ENCODE measurements at places on chromosomes 2 and 18. TPM values are rescaled to one million over a fixed set of nuclear protein-coding genes. Genes with fewer than 3 reads are reported as not detected.

CNDP1 gene
- total RNA-seq: 0.33 TPM

DNA sequence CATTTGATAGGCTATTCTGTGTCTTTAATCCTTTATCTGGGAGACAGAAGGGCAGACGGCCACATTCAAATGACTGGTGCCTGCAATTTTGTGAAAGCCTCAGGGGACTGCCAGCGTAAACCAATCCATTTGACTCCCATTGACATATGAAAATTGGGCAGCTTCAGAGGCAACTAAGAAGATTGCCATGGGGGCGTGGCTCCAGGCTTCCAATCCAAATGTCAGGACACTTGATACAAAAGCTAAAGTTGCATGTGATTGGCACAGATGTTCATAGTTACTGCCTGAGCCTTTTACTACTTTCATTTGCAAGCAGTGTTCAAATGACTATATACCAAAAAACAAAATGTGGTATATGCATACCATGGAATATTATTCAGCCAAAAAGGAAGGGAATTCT, 42.0 kb downstream of the SPC25 start:
- no peaks in the 10 kb centered on the region for H3K27me3 ChIP-seq
- no peak for DNase-seq
- no peaks in the 10 kb centered on the region for H3K36me3 ChIP-seq
- no peak overlapping the region for H3K4me3 ChIP-seq
- H3K27ac ChIP-seq: no peak overlapping the region

GRCh38 chr18:5158172-5158571, 38.9 kb downstream of the AKAIN1 start:
- H3K27ac ChIP-seq: no peak overlapping the region
- DNase-seq: no peak
- no peaks in the 10 kb centered on the region for H3K27me3 ChIP-seq
- no peak overlapping the region for H3K4me3 ChIP-seq
- no peaks in the 10 kb centered on the region for H3K4me1 ChIP-seq
- no peaks in the 10 kb centered on the region for H3K36me3 ChIP-seq

DNA sequence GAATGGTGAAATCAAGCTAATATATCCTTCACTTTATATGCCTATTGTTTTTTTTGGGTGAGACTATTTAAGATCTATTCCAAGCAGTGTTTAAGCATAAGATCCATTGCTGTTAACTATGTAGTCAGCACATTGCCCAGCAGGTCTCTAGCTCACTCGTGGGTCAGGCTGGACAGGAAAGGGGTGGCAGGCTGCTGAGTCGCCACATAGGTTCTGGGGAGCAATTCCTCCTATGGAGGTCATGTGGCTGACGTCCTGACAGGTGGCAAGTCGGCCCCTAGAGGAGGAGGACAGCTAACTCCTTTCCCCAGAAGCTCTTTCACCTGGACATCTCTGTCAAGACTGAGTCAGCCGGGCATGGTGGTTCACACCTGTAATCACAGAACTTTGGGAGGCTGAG, 13.9 kb upstream of the RAB31 start:
- H3K27ac ChIP-seq: no peak overlapping the region
- H3K4me3 ChIP-seq: no peak overlapping the region
- DNase-seq: no peak
- H3K4me1 ChIP-seq: no peaks in the 10 kb centered on the region

GRCh38 chr2:119086327-119086726, 72.2 kb downstream of the C1QL2 start:
- H3K36me3 ChIP-seq: no peaks in the 10 kb centered on the region
- H3K27me3 ChIP-seq: no peaks in the 10 kb centered on the region

DNA sequence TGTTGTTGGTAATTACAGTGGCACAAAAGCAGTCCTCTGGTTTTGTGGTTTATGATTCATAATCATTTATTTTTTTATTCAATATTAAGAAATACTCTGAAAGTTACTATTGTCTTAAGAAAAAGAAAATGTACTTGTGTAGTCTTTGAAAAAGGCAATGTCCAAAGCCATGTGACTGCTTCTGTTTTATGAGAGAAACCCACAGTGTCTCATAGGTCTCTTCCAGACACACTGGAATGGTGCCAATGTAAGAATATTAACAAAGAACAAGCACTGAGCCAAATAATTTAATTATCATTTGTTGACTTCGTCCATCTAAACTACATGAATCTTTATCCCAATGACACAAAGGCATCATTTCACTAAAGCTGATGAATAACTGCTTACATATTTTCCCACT, 62.5 kb downstream of the RPRM start:
- DNase-seq: no peak
- no peak overlapping the region for H3K27ac ChIP-seq
- no peaks in the 10 kb centered on the region for H3K27me3 ChIP-seq
- no peak overlapping the region for H3K4me3 ChIP-seq
- no peaks in the 10 kb centered on the region for H3K36me3 ChIP-seq

DNA sequence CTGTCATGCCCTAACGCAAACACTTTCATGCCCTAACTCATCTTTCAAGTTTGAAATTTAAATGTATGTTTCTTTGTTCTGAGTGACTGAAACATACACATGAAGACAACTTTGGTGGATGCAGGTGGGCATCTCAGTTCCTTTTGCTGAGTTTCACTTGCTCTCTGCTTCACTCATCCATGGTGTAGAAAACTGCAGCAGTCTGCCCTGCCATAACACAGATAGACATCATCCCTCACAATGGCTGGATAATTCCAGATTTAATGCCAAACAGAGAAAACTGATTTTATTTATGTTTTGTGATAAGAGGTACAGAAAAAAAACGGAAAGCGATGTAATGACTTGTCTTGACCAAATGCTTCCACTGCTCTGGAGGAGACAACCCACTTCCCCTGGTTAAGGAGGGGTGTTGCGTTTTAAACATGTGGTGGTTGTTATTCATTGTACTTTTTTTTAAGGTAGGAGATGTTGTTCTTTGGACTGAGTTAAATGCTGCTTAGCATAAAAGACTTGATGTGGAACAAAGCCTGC, 70.4 kb downstream of the RHBDD1 start:
- no peaks in the 10 kb centered on the region for H3K36me3 ChIP-seq
- H3K4me3 ChIP-seq: no peak overlapping the region
- no peak overlapping the region for H3K27ac ChIP-seq

DNA sequence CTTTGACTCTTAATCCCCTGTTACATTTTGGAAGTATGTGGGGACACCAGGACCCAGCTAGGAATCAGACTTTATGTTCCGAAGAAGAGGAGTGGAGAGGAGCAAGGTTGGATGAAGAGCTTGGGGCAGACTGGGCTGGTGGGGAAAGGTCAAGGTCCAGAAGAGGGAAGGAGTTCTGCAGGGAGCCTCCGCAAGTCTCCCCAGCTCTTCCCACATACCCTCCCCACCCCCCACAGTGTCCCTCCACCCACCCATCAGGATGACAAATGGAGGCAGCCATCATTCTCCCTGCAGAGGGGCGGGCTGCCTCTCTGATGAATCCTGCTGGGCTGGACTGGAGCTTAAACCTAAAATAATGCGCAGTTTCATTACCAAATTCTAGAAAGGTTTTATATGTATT, 77.2 kb downstream of the ACKR3 start:
- H3K36me3 ChIP-seq: no peaks in the 10 kb centered on the region
- no peak overlapping the region for H3K4me3 ChIP-seq
- H3K27ac ChIP-seq: no peak overlapping the region
- DNase-seq: no peak
- H3K4me1 ChIP-seq: no peaks in the 10 kb centered on the region
- no peaks in the 10 kb centered on the region for H3K27me3 ChIP-seq

DNA sequence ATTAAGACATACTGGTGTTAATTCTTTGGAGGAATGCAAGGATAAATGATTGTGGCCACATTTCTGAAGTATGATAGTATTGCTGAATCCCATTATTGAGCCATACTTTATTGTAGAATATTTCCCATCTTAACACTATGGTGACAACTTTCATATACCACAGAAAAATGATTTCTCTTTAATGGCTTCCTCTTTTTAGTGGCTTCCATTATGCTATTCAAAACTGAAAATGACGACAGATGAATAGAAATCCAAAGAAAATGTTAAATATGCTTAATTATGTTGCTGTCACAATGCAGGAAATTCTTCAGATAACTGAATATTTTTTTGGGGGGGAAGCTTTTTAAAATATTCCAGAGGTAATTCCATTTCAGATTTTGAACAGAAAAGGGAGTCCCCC, 88.9 kb upstream of the TMEM200C start:
- no peak for DNase-seq
- H3K27me3 ChIP-seq: no peaks in the 10 kb centered on the region
- H3K27ac ChIP-seq: no peak overlapping the region
- no peaks in the 10 kb centered on the region for H3K4me1 ChIP-seq
- H3K36me3 ChIP-seq: no peaks in the 10 kb centered on the region

- H3K4me1 ChIP-seq: no peaks in the 10 kb centered on the region
- DNase-seq: peak; percentile 39
- no peaks in the 10 kb centered on the region for H3K27me3 ChIP-seq
- no peaks in the 10 kb centered on the region for H3K36me3 ChIP-seq
- no peak overlapping the region for H3K4me3 ChIP-seq
- H3K27ac ChIP-seq: no peak overlapping the region
These were observed 117.0 kb downstream of the NFATC1 start for GRCh38 chr18:79512461-79513380.

TRMT61B gene
- total RNA-seq: 13.8 TPM

SESTD1 gene
- total RNA-seq: 54.9 TPM

- no peaks in the 10 kb centered on the region for H3K4me1 ChIP-seq
- H3K27ac ChIP-seq: no peak overlapping the region
- no peaks in the 10 kb centered on the region for H3K27me3 ChIP-seq
- DNase-seq: no peak
- no peak overlapping the region for H3K4me3 ChIP-seq
- no peaks in the 10 kb centered on the region for H3K36me3 ChIP-seq
These were observed 463.7 kb upstream of the HNMT start for GRCh38 chr2:137500599-137500998.

- no peaks in the 10 kb centered on the region for H3K36me3 ChIP-seq
- no peak overlapping the region for H3K4me3 ChIP-seq
- H3K27ac ChIP-seq: no peak overlapping the region
- no peaks in the 10 kb centered on the region for H3K4me1 ChIP-seq
- no peaks in the 10 kb centered on the region for H3K27me3 ChIP-seq
These were observed 493.2 kb upstream of the FANCL start for GRCh38 chr2:58734365-58734764.

DNA sequence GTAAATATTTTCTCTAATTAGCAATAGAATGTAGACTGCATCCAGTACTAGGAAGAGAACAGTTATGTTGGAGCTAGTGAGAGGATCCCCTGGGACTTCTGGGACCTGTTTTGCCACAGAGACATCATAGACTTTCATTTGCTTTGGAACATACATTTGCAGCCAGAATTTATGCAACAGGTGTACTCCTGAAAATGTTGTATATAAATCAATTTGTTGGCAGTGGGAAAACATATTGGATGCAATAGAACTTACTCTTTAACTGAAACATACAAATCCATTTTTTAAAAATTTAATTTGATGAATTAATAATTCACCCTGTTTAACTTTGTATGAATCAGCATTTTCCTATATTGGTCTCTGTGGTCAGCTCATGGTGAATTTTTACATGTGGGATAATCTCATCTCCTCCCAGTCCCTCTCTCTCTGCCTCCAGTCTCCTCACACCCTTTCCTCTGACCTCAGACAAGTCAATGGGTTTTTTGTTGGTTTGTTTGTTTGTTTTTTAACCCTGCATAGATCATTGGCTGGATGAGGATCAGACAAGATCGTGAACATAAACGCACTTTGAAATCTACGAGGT, 263.0 kb downstream of the LPIN1 start:
- H3K4me1 ChIP-seq: no peaks in the 10 kb centered on the region
- no peaks in the 10 kb centered on the region for H3K27me3 ChIP-seq
- no peak overlapping the region for H3K4me3 ChIP-seq
- H3K36me3 ChIP-seq: no peaks in the 10 kb centered on the region

DNA sequence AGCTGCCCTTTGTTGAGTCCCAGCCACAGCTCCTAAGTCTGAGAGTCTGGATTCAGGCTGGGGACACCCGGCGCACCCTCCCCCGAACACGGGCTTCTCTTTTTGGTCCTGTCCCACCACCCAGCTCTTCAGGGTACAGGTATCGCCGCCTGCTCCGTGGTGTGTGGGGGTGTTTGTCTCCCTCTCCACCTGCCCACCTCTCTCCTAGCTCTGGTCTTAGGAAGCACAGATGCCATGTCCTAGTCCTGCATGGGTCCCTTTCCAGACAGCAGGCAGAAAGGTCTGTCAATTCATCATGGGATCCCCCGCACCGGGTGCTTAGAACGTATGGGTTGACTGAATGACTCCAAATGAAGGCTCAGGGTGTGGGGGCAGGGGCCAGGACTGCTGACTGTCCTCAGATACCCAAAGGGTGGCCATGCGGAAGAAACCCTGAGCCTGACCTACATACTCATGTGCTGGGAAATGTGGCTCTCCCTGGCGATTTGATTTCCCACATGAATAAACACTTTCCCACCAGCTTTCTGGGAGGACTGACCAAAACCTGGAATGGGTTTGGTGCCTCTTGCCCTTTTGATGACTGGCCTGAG, 156.8 kb downstream of the CELF4 start:
- H3K36me3 ChIP-seq: no peaks in the 10 kb centered on the region
- no peaks in the 10 kb centered on the region for H3K27me3 ChIP-seq
- no peak overlapping the region for H3K4me3 ChIP-seq
- no peak overlapping the region for H3K27ac ChIP-seq
- no peak for DNase-seq
